ENCODE measurements at places on chromosomes 16 and 17. TPM values are rescaled to one million over a fixed set of nuclear protein-coding genes. Genes with fewer than 3 reads are reported as not detected.

EFCAB13 gene
- total RNA-seq, result 2.2 TPM

ABI3 gene
- total RNA-seq, result 1.0 TPM

TEKT5 gene
- total RNA-seq, result 0.25 TPM

ACSM2A gene
- total RNA-seq, result not detected

GNGT2 gene
- not detected for total RNA-seq

KRT32 gene
- not detected for total RNA-seq

CRHR1 gene
- 0.41 TPM for total RNA-seq

ZG16 gene
- not detected for total RNA-seq

NXN gene
- 75.9 TPM for total RNA-seq

CCL7 gene
- total RNA-seq, result not detected

WNT9B gene
- not detected for total RNA-seq

CFAP97D1 gene
- total RNA-seq, result not detected

ZSCAN10 gene
- not detected for total RNA-seq

KRTAP3-1 gene
- not detected for total RNA-seq

GINS2 gene
- total RNA-seq, result 82.2 TPM

SLC13A2 gene
- not detected for total RNA-seq

SLC47A1 gene
- 4.3 TPM for total RNA-seq

SLX1B gene
- 67.3 TPM for total RNA-seq

CD79B gene
- 0.86 TPM for total RNA-seq

ALDH3A1 gene
- 0.64 TPM for total RNA-seq

ADORA2B gene
- 0.98 TPM for total RNA-seq

CA5A gene
- total RNA-seq, result not detected

KRT36 gene
- not detected for total RNA-seq

LGALS9B gene
- not detected for total RNA-seq

TBC1D26 gene
- total RNA-seq, result 1.9 TPM

CES2 gene
- total RNA-seq, result 50.1 TPM

CCL15 gene
- total RNA-seq, result not detected

MAF gene
- 4.1 TPM for total RNA-seq

NPIPA5 gene
- total RNA-seq, result 6.0 TPM

KRT12 gene
- total RNA-seq, result not detected

RAB11FIP4 gene
- total RNA-seq, result 8.0 TPM

CBLN1 gene
- total RNA-seq, result 1.0 TPM

TMEM238L gene
- total RNA-seq, result not detected

NAT9 gene
- total RNA-seq, result 67.7 TPM

RNF157 gene
- 50.4 TPM for total RNA-seq

CDIP1 gene
- 31.7 TPM for total RNA-seq

SPATA22 gene
- total RNA-seq, result not detected

SPOP gene
- total RNA-seq, result 51.9 TPM

SP6 gene
- 0.16 TPM for total RNA-seq

Data from neural crest cell (in vitro differentiated cells).